K562 (cell line): ENCODE measurements at places on chromosomes 12 and 14. TPM values are rescaled to one million over a fixed set of nuclear protein-coding genes. Genes with fewer than 3 reads are reported as not detected.

CLEC4D gene
- polyA plus RNA-seq: not detected in 2 replicates

DNA sequence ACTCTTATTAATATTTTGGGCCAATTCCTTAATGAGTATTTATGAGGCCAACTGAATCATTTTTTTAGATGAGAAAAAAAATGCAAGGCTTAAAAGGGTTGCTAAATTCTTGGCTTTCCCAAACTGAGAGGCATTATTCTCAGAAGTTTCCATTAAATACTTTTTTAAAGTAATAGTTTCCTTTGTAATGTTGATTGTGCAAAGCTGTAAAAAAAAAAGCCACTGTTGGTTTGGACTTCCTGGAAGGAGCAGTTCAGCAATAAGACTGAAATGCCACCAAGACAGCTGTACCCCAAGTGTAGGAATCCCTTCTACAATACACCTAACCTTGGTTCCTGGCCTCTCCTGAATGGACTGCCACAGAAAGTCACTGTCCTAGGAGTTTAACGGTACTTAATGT is 231.3 kb downstream of the MON2 start:
- DNase-seq: no peak

DNA sequence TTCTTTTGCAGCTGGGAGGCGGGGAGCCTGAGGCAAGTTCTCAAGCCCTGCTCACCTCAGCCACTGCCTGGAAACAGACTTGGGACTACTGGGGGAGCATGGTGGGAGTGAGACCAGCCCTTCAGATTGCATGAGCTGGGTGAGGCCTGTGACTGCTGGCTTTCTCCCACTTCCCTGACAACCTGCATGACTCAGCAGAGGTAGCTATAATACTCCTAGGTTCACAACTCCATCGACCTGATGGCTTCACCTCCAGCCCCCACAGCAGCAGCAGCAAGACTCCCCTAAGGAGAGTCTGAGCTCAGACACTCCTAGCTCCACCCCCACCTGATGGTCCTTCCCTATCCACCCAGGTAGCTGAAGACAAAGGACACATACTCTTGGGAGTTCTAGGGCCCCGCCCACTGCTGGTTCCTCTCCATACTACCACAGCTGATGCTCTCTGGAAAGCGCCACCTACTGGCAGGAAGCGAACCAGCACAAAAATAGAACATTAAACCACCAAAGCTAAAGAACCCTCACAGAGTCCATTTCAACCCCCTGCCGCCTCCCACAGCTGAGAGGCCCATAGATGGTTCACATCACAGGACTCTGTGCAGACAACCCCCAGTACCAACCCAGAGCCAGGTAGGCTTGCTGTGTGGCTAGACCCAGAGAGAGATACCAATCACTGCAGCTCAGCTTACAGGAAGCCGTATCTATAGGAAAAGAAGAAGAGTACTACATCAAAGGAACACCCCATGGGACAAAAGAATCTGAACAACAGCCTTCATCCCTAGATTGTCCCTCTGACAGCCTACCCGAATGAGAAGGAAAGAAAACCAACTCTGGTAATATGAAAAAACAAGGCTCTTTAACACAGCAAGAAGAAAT is 68.7 kb downstream of the RPAP3 start:
- peak; percentile 78 for DNase-seq

DNA sequence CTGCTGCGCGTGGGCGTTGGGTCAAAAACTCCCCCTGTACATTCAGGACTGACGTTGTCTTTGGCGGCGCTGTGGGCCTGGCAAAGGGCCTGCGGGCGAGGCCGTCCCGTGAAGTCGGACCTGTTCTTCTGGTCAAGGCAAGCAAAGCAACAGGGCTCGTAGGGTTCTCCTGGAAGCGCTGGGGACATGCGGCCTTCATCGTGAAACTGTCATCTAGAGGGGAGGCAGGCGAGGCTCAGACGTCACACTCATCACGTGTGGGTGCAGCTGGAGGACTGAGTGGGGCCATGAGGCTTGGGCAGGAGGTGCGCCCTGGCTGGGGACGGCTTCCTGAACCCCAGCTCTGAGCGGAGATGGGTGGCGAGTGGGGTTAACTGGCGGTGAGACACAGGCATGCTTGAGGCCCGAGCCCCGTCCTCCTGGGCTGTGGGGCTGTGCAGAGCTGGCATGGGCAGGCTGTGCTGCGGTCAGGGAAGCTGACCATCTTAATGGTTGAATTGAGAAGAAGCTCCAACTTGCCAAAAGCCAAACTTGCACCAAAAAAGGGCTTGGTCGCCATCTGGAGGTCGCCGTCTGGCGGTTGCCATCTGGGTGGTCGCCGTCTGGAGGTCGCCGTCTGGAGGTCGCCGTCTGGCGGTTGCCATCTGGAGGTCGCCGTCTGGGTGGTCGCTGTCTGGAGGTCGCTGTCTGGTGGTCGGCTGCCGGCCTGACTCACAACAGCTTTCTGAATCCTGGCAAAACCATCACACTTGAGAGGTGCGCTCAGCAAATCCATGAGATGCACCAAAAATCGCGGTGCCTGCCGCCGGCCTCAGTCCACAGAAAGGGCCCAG is 66.2 kb downstream of the NOC4L start:
- DNase-seq: no peak
